ENCODE measurements at places on chromosomes 7 and 10.

GRCh38 chr7:56074371-56074791 is 10.3 kb downstream of the SUMF2 start:
- DNase-seq: peak; percentile 32

GRCh38 chr7:102390697-102391484 is 5.3 kb upstream of the PRKRIP1 start:
- peak; percentile 47 for DNase-seq

DNA sequence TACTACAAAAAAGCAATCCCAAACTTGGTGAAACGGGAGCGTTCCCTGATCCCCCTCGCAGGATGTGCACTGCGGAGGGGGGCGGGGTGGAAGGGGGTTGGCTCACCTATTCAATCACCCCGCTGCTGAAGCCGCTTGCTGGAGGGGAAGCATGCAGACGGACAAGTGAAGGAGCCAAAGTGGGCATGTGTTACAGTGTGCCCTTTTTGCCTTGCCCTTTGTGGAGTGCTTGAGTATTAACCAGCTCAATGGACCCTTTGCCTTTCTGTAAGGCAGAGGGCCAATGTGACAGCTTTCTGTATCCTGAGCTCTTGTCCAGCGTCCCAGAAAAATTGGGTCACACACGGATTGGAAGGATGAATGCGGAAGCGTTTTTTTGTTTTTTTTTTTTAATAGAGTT is 348.9 kb upstream of the NPSR1 start:
- no peak for DNase-seq

DNA sequence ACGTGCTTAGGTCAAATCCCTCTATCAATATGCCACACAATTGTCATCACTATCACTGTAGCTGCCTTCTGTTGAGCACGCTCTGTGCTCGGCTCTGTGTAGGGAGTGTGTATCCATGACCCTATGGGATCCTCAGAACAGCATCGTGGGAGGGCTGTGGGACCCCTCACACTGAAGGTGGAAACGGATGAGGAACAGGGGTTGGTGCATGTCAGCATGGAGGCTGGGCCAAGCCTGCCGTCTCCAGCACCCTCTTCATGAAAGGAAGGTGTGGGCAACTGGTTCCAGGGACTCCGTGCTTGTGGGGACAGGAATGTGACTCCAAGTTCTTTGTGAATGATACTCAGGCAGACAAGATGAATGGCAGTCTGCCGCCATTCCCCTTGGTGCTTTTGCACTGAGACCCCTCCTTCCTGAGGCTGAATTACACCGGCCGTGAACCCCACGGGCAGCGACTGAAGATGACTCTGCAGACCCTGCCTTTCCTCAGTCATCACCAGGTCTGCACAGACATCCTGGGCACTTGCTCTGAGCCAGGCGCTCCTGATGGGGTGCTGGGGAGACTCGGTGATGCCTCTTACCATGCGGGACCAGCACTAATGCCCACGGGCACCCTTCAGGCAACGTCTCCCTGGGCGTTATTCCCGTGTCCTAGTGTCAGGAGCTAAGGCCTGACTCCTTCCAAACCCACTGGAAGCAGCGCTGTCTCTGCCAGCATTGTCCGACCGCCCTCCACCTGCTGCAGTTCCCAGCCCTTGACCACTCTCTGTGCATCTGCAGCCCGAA is 495.2 kb downstream of the TCERG1L start:
- no peak for DNase-seq

DNA sequence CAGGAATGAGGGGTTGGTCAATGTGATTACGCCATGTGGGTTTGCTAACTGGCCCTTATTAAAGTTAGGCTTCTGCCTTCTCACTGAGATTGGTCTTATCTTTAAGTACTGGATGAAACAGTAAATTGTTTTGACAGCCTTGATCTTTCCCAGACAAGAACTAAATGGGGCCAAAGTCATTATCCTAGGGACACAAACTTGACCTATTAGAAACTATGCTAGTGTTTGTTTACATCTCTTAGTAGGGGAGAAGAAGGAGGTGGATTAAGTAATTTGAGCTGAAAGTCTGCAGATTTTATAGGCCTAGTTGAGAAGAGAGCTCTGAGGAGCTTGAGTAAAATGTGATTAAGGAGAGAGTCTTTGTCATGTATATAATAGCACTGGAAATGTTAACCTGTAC is 386.9 kb downstream of the HTR7 start:
- DNase-seq: no peak

All from activated T-helper 1 cell treated with anti-CD3 and anti-CD28 coated beads, Interleukin-2, amount 50 U/mL, for 16 hours (primary cell).